ENCODE measurements at places on chromosomes 4 and X.

GRCh38 chrX:66005830-66006449 lies 33.9 kb downstream of the VSIG4 start:
- no peak for DNase-seq

DNA sequence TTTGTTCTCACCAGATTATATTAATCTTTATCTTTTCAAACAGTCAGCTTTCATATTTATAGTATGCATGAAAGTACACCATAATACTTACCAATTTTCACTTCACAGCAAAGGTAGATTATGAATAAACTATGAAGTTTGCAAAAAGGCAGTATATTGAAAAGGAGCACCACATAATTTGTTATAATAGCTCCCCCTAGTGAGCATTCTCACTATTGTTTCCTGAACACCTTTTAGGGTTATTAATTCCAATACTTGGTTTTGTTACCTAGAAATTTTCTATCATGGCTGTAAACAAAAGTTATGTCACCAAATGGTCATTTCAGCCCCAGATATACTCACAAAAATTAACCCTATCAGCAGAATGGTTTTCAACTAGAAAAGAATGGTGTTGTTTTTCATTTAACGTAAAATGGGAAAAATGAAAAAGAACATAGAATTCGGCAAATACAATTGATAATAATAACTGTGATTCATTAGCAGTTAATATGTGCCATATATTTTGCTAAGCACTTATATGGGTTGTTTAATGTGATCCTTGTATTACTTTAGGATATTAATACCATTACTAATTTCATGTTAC lies 30.2 kb upstream of the NKX6-1 start:
- no peak for DNase-seq

DNA sequence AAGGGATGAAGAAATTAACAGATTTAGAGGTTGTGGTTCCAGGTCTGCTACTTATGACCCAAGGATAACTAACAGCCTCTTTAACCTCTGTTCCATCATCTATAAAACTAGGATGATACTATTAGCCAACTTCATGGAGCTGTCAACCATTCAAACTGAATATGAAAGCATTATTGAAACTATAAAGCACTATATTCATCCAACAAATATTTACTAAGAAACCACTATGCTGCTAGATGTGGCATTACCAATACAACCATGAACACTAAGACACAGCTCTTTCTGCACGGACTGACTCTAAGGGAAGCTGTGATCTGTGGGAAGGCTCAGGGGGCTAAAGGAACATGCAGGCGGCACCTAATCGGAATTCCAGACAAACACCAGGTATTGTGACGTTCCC lies 66.0 kb downstream of the APBB2 start:
- no peak for DNase-seq

- no peak for DNase-seq
Observed at GRCh38 chrX:39996536-39996935, 101.2 kb downstream of the BCOR start.

Measured in stimulated activated CD4-positive, alpha-beta T cell treated with anti-CD3 and anti-CD28 coated beads, TNF-alpha, amount 100 ng/mL, for 24 hours (primary cell).